Right hindlimb (tissue), 1 donor: ENCODE measurements at places on chromosomes 13 and 19.
A peak's percentile ranks its signal among the peaks of the same experiment; 100 is the strongest.

GRCh38 chr19:41638641-41639081, 11.8 kb upstream of the CEACAM4 start:
- DNase-seq, result no peak

GRCh38 chr13:96020155-96020575, 33.0 kb downstream of the UGGT2 start:
- peak; percentile 32 for DNase-seq

- DNase-seq, result no peak
These were observed 16.3 kb downstream of the CATSPERG start for GRCh38 chr19:38351865-38352395.

- no peak for DNase-seq
These were observed 50.3 kb downstream of the CCDC70 start for GRCh38 chr13:51912091-51912490.

GRCh38 chr13:30042272-30042671, 191.9 kb upstream of the UBL3 start:
- no peak for DNase-seq

- no peak for DNase-seq
These were observed 25.3 kb upstream of the SLC46A3 start for GRCh38 chr13:28744091-28744536.
